ENCODE measurements at places on chromosomes 6 and 20. TPM values are rescaled to one million over a fixed set of nuclear protein-coding genes. Genes with fewer than 3 reads are reported as not detected.

Gene LY6G6D
- total RNA-seq, result not detected

Gene SASH1
- 86.4 TPM for total RNA-seq

Gene ZKSCAN8
- 14.5 TPM for total RNA-seq

- DNase-seq, result no peak
Measured at GRCh38 chr6:13119549-13119948, 208.8 kb downstream of the TBC1D7 start.

GRCh38 chr20:14632906-14633305 lies 295.5 kb upstream of the FLRT3 start:
- DNase-seq, result no peak

GRCh38 chr20:18743665-18744440 lies 69.7 kb upstream of the SCP2D1 start:
- no peak for DNase-seq

- no peak for DNase-seq
Measured at GRCh38 chr20:57698867-57699275, 10.9 kb downstream of the PMEPA1 start.

DNA sequence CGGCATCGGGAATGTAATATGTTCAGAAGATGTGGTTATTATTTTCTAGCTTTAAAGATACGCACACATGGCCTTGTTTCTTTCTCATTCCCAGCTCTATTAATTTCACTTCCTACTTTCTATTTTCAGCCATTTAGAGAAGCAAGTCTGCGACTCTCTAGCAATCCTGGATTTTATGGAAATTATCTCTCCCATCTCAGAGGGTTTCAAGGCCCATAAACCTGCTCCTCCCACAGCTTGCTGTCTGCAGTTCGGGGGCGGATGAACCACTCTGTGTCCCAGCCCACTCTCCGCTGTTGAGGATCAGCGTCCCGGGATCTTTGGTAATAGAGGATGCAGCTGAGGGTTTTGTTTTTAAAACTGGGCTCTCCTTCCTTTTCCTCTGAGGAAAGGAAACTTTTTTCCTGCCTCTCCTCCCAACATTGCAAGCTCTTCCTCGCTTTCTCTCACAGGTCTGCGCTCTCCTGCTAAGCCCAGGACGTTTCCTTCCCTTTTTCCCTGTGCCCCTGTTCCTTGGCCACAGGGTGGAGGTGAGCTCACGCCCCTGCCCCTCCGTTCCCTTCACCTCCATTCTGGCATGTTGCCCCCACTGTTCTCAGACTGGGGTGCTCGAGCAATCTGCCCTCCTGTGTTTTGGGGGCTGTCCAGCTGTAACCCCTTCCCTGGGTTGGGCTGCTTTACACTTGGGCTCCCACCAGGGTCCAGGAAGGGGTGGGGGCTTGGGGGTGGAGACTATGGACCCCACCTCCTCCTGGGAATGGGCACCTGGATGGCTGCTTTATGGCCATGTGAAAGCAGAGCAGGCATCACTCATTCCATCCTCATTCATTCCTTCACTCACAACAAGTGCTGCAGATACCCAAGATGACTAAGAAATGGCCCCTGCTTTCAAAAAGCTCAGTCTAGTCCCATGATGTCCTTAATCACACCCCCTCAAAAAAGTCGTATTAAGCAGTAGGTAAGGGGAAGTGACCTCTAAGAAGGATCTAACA lies 54.9 kb downstream of the ZBTB9 start:
- no peak for DNase-seq

DNA sequence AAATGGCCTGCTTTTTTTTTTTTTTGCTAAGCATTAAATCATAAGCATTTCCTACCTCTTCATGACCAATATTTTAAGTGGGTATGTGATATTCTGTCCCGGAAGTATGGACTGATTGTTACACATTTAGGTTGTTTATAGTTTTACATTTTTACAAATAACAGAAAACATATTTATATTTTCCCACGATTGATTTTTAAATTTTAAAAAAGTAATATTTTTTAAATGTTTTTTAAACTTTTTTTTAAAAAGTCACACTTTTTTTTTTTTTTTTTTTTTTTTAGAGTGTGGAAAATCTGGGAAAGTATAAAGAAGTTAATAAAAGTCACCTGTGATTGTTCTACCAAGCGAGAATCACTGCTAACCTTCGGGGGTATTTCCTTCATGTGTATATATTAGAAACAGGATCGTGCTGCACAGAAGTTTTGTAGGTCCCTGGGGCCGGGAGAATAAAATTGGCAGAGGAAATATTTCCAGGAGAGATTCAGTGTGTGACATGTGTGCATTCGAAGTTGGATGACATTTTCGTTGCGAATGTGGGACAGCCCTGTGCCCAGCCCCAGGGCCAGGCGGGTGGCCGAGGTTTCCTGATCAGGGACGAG lies 173.1 kb downstream of the CDC5L start:
- no peak for DNase-seq

- no peak for DNase-seq
Measured at GRCh38 chr6:13581700-13582229, 7.4 kb downstream of the SIRT5 start.

GRCh38 chr20:58150772-58151171 lies 77.7 kb downstream of the ANKRD60 start:
- DNase-seq, result no peak
